NCI-H345 (cell line): ENCODE measurements at places on chromosomes 3 and 15.

- DNase-seq: no peak
Observed at GRCh38 chr3:165835431-165835830, 1.8 kb downstream of the BCHE start.

GRCh38 chr3:178787960-178788359, 251.7 kb downstream of the KCNMB2 start:
- DNase-seq: no peak

DNA sequence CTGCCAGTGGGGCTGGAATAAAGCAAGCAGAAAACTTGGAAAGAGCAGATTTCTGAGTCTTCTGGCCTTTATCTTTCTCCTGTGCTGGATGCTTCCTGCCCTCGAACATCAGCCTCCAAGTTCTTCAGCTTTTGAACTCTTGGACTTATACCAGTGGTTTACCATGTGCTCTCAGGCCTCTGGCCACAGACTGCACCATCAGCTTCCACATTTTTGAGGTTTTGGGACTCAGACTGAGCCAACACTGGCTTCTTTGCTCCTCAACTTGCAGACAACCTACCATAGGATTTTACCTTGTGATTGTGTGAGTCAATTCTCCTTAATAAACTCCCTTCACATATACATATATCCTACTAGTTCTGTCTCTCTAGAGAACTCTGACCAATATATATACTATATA, 706.6 kb downstream of the NR2F2 start:
- no peak for DNase-seq

- DNase-seq: no peak
Observed at GRCh38 chr3:178100908-178101307, 435.3 kb upstream of the KCNMB2 start.
